Left lobe of liver (tissue), 2 donors: ENCODE measurements at places on chromosomes 3 and 15. TPM values are rescaled to one million over a fixed set of nuclear protein-coding genes. Genes with fewer than 3 reads are reported as not detected.
A peak's percentile ranks its signal among the peaks of the same experiment; 100 is the strongest.

GRCh38 chr3:151305060-151305774 lies 11.4 kb downstream of the GPR87 start:
- DNase-seq = peak; percentile 69

GRCh38 chr3:166351461-166351860 lies 514.2 kb upstream of the BCHE start:
- no peak for DNase-seq

GRCh38 chr15:92959219-92959618 lies 59.1 kb downstream of the CHD2 start:
- DNase-seq = no peak

- no peak for DNase-seq
These were observed 45.1 kb upstream of the C15orf39 start for GRCh38 chr15:75156326-75157215.

GRCh38 chr3:108215871-108216270 lies 6.4 kb downstream of the IFT57 start:
- no peak for DNase-seq

ISLR2 gene
- 0.30 TPM for total RNA-seq
